ENCODE measurements at places on chromosomes 3 and 15.

DNA sequence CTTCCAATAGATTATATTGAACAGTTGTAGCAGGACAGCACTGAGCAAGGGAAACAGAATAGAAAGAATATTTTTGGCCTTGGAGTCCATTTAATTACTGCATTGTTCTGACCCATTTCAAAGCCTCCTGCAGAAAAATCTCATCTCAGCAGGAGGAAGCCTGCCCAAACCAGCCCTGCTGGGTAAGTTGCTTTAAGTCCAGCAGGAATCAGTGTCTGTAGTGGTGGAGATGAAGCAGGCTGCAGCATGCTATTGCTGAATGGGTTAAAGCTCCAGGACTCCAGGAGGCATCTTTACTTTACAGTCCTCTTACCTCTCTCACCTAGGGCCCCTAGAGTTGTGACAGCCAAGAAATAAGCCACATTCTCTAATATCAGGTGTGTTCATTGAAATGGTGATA, 380.3 kb upstream of the THBS1 start:
- DNase-seq = no peak

GRCh38 chr3:37576996-37577395, 284.7 kb upstream of the CTDSPL start:
- DNase-seq = no peak

DNA sequence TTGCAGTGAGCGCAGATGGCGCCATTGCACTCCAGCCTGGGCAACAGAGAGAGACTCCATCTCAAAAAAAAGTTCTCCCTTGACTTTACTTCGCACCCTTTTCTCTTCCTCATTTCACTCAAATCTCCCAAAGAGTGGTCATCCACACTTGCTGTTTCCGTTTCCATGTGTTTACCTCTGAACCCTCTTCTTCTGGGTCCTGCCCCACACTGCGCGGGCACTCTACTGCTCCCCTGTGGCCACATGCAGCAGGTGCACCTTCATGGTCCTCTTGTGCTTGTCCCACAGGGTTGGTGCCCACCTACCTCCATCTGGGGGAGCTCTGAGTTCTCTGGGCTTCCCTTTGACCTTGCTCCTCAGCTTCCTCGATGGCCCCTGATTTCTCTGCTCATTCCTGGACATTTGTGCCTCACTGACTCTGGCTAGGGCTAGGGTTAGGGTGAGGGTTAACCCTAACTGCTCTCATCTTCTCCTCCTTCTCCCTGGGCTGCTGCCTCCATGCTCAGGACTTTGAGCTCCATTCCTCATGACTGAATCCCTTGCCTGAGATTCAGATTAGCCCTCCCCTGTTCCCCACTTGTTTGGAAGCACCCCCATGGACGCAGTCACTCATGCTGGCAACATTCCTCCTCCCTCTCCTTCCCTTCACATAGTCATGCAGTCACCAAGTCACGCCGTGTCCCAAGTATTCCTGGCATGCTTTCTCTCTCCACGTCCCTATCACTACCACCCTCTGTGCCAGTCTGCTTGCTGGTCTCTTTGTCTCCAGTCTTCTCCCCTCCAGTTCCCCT, 26.6 kb upstream of the KY start:
- DNase-seq = no peak

GRCh38 chr3:34185301-34185700, 386.9 kb downstream of the PDCD6IP start:
- no peak for DNase-seq

GRCh38 chr15:63890617-63891016, 56.9 kb upstream of the HERC1 start:
- DNase-seq = no peak

- no peak for DNase-seq
Observed at GRCh38 chr3:54874816-54875556, 52.9 kb downstream of the LRTM1 start.

GRCh38 chr15:63122002-63122875, 578 bp downstream of the LACTB start:
- peak; percentile 80 for DNase-seq

DNA sequence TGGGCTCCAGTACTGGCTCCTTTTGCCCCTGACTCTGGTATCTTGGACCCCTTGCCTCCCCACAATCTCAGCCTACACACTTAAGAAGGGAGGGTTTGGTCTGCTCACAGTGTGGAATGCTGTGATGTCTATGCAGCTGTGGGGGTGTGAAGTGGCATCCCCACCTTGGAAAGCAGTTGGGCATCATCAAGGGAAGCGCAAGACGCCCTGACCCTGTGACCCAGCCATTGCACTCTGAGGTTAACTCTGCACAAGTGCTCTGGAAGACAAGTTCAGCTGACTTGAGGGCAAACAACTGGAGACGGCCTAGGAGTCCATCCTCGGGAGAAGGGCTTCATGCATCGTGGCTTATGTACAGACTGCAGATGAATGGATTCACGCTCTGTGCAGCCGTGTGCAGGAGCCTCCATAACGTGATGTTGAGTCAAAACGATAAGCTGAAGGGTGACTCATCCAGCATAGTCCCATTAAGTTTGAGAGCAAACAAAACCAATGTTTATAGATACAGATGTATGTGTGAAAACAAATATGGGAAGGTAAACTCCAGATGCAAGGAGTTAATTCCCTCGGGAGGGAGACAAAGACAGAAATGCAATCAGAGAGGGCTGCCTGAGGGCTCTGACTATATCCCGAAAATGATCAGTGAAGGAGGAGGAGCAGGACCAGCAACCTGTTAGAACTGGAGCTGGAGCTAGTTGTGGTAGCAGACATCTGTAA, 86.8 kb downstream of the LSM3 start:
- DNase-seq = no peak

DNA sequence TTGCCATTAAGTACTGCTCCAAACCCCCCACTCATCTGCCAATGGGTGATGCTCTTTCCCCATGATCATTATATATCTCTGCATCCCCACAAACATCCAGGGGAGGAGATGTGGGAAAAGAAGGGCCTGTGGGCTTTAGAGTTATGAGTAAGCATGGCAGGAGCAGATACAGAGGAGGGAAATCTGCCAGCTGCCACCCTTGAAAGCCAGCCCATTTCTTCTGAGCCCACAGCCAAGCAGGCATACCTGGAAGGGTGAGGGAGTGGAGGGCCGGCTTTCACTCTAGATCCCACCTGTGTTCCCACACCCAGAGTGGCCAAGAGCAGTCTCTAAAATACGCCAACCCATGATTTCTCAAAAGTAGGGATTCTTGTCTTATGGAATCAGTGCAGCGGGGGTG, 1.7 kb upstream of the SLC25A38 start:
- no peak for DNase-seq
